NCI-H526 treated with DMSO at 0.1 percent for 48 hours (cell line): ENCODE measurements at places on chromosomes 13 and 19.

- DNase-seq: no peak
Observed at GRCh38 chr13:110187641-110188161, 119.3 kb downstream of the COL4A1 start.

- DNase-seq: no peak
Observed at GRCh38 chr13:113991676-113992179, 17.9 kb upstream of the C13orf46 start.

DNA sequence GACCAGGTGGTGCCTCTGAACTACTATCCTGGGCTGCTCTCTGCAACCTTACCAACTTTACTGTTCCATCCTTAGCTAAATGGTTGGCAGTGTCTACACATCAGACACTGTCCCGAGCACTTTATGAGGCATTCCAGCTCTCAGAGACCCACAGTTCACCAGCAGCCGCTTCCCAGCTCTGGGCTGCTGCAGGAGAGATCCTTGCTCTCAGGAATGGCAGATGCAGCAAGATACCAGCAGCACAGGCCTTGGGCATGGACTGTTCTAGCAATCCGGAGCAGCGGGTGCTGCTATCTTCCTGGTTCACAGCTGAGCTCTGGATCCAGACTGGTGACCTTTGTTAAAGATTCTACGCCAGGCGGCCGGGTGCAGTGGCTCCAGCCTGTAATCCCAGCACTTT lies 3.3 kb upstream of the LPAR2 start:
- no peak for DNase-seq

DNA sequence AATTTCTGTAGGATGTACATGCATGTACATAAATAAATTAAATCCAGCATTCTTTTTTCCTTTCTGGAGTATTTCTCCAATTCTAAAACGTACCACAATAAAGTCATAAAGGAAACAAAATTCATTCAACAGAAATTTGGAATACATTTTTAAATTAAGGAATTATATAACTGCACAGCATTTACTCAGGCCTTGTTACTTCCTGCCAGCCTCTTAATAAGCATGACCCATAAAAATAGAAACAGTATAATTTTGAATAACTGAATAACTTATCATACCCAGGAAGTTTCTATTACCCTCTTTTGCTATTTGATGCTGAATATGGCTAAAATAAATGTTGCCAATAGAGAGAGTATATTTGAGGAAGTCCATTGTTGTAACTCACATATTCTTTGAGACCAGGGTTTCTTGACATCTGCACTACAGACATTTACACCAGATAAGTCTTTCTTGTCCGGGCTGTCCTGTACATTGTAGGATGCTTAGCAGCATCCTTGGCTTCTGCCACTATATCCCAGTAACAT lies 178.2 kb downstream of the KLF12 start:
- no peak for DNase-seq

- no peak for DNase-seq
Observed at GRCh38 chr13:48750588-48751383, 97.1 kb downstream of the CYSLTR2 start.

- no peak for DNase-seq
Observed at GRCh38 chr13:23855360-23855759, 33.8 kb downstream of the MIPEP start.

DNA sequence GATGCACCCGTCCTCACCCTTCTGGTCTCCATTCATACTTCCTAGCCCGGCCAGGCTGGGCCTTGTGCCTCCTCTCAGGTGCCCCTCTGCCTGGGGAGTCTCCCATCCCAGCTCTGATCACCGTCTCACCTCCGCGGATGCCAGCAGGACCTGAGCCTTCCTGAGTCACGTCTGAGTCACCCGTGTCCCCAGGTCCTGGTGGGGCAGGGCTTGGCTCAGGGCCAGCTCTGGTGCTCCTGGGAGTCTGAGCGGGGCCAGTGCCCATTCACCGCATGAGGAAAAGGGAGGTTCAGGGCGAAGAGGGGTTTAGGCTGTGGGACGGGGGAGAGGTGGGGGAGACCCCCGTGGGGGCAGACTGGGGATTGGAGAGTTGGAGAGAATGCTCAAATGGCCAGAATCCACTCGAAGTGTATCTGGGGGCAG lies 593 bp downstream of the ATP8B3 start:
- DNase-seq: no peak

- peak; percentile 67 for DNase-seq
Observed at GRCh38 chr19:54448040-54448773, 792 bp upstream of the LENG8 start.

DNA sequence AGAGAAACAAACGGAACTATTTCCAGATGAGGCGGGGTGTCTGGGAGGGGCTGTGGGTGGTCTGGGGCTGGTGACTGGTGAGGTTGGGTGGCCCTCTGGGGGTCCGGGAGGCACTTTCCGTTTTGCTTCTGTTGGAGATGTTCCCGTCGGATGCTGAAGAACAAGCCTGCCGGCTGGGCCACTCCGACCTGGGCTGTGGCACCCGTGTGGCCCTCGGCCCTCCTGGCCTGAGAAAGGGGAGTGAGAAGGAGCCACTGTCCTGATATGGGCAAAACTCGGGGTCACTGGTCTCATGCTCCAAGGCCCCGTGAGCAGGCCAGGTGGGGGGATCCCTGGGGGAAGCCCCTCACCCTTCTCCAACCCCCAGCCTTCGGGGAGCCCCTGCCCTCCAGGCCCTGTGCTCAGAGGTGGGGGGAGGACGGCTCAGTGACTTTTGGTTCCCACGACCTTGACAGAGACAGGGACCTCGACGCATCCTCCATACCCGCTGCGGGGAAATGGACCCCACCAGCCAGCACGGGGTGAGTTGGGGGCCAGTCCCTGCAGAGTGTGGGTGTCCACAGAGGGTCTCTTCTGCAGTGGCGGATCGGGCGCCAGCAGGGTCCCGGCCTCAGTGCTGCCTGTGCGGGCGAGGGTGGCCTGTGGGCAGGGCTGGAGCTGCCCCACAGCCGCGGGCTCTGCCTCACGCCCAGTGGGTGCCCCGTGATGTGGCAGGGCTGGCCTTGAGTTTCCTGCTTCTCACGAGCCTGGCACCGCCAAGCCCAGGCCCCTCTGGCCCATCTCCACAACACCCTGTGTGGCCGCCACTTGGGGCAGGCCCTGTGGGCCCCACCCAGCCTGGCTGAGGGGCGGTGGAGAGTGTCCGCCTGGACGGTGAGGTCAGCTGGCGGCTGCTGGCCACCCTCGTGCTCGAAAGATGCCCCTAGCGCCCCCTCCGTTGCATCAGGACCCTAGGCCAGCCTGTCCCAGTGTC lies 4.4 kb upstream of the TBXA2R start:
- no peak for DNase-seq

- no peak for DNase-seq
Observed at GRCh38 chr19:29871143-29871542, 59.4 kb downstream of the CCNE1 start.

GRCh38 chr13:114121496-114122126 lies 10.8 kb downstream of the RASA3 start:
- no peak for DNase-seq

- no peak for DNase-seq
Observed at GRCh38 chr19:41870401-41870873, 6.6 kb upstream of the CD79A start.

DNA sequence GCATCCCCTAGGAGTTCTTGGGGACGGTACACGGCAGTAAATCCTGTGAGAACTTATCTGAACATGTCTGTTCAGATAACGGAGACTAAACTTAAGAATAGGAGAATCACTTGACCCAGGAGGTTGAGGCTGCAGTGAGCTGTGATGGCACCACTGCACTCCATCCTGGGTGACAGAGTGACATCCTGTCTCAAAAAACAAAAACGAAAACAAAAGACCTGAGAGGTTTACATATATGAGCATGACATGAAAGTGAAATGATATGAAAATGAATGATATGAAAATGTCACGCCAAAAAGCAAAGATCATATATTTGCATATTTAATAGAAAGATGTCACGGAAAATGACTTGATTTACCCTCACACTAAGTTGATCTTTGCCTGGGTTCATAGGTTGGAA lies 5.8 kb downstream of the ZNF175 start:
- DNase-seq: no peak

- DNase-seq: no peak
Observed at GRCh38 chr13:24660023-24660741, 20.0 kb upstream of the ATP12A start.

DNA sequence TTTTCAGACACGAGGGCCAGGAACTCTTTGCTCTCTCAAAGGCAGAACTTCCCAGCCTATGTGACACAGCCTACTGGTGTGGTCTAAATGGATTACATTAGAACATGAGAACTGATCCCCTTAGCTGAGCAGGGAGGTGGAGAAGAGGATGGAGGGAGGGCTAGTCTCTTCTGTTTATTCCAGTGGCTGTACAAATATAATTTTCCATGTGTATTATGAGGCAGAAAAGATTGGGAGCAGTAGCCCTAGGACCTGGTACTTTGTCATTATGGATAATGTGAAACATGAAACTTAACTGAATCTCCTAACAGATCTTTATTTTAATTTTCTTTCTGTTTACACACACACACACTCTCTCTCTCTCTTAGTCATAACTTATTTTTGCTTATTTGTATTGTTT lies 82.1 kb downstream of the WDFY2 start:
- DNase-seq: peak; percentile 87

DNA sequence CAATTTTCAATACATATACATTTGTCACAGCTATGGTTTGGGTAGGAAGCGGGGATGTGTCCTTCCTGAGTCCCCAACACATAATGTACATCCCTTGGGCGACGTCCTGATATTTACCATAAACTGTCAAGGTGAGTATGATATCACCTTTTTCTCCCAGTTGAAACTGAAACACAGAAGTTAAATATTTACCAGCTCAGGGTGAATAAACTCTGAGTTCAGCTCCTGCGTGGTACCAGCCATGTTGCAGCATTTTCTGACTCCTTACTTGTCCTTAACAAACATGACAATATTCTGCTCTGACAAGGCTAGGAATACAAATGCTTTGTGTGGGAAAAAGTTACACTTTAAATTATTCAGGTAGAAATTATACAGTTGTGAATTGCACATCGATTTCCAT lies 294.2 kb downstream of the TEX29 start:
- no peak for DNase-seq

- DNase-seq: no peak
Observed at GRCh38 chr13:34583181-34583580, 358.9 kb upstream of the NBEA start.

DNA sequence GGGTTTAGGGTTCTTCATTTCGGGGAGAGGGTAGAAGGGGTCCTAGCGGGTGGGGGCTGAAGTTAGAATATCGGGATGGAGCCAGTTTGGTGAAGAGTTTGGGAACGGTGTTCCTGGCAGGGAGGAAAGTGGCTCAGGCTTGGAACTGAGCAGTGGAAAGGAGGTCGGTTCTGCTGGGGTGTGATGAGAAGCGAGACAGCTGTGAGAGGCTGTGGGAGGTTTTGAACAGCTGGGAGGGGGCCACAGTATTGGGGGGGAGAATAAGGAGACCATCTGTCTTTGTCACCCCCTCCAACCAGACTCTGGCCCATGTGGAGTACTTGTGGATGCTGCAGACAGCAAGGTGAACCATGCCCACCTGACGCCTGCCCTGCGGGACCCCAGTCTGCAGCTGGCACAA lies 1.0 kb upstream of the TM6SF2 start:
- DNase-seq: no peak

DNA sequence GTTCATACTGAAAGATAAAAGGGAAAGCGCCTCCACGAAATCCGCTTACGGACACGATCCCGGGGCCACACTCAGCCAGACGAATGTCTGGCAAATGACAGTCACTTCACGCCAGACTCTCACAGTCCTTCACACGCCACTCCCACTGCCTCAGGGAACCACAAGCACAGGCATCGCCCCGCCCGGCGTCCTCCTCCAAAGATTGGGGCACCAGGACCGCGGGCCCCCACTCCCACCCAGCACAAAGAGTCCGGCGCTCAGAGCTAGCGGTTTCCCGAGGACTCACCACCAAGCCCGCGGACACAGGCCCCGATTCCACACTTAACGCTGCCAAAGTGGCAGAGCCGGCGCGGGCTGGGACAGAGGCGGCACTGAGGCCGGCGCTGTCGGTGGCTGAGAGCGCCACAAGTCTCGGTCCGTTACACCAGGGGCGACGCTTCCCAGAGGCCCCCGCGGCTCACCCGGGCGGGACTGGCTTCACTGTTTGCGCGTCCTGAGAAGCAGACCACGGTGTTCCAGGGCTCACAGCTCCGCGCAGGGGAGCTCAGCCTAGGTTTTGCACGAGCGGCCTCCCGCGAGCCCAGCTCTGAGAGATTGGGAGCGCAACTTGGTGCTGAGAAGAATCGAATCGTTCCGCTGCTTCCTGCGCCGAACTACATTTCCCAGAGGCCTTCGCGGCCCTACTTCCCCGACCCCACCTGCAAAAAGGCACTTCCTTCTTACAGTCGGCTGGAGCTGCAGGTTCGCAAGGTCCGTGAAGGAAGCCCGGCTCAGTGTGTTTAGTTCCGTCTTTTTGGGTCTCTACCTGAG lies at the start of gene ZNF569:
Gene ZNF569 (minus strand): TSS at position 647 of the 810 bp plus-strand sequence. CDS start 22,523 bp downstream, outside the sequence.
- peak; percentile 92 for DNase-seq

- DNase-seq: no peak
Observed at GRCh38 chr13:88071371-88071770, 400.2 kb downstream of the SLITRK5 start.
